Epithelial cell of proximal tubule (primary cell): ENCODE measurements at places on chromosomes 5 and 9.

- no peak for DNase-seq
Observed at GRCh38 chr5:113255105-113255504, 179.7 kb downstream of the TSSK1B start.

- DNase-seq: no peak
Observed at GRCh38 chr9:89613912-89614892, 9.4 kb downstream of the GADD45G start.

DNA sequence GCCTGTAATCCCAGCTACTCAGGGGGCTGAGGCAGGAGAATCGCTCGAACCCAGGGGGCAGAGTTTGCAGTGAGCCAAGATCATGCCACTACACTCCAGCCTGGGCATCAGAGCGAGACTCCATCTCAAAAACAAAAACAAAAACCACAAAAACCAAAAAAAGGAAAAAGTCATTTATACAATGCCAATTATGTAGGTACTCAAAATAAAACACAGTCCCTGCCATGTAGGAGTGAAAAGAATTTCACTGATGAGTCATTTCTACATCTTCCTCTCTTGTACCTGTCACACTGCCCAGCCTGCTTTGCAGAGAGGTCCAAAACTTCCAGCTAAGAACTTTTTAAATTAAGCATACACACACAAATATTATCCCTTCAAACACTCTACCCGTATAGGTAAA, 215.8 kb downstream of the EPB41L4A start:
- DNase-seq: no peak

DNA sequence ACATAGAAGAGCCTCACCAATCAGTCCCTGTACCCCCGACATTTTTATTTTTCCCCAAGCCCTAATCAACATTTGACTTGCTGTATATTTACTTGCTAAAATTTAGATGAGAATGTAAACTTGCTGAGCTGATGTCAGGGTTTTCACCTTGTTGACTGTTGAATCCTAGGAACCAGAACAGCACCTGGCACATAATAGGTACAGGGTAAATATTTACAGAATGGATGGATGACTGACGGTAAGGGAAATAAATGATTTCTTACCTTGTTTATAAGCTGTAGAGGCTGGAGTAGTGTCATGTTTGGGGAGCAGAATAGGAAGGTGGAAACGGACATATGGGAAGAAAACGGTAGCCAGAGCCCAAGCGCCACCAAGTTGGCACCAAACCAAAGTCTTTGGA, 107.0 kb upstream of the NUDT12 start:
- no peak for DNase-seq

DNA sequence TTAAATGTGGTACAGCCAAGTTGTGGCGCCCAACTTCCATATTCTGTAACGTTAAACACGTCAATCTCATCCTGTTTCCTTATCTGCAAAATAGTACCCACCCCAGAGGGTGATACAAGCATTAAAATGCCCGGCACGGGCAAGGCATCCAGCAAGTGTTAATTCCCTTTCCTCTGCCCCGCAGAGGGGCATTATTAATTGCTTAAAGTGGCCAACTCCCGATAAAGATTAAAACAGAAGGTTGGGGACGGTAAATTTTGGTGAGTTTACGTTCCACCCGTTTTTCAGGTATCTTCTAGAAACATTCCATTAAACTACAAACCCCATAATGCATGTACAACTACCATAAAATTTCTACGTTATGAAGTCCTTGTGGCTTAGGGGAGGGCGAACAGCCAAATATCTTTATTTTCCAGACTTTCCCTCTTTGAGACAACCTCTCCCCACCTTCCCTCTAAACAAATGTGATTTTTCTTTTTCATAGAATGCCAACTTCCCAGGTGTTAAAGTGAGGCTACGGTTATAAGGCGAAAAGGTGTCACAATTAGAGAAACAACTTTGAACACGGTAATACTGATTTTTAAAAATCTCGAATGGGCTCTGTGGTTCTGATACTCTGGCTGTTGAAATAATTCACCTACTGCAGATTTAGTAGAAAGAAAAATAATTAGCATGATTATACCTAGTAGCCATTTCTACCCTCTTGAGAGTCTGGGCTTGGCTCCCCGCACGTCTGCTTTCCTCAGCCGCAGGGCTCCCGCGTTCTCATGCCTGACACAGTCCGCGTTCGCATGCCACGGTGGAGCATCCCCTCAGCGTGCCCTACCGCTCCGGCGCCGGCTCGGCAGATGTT, 1.2 kb upstream of the GPBP1 start:
- no peak for DNase-seq

- no peak for DNase-seq
Observed at GRCh38 chr9:2343756-2344155, 277.8 kb upstream of the VLDLR start.

DNA sequence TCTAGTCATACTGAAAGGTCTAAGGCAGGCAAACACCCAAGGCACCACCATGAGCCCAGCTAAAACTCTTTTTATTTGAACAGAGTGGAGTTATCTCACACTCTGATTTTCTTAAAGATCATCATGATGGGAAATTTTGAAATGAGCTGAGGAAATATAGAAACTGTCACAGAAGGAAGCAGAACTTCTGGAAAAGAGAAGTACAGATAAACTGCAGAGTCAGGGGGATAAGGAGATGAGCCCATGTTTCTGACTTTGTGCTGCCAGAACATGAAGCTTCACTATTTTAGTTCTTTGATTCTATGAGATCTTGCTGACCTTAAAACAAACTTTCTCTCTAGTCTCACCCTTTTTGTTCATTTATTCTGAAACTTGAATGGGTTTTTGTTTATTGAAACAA, 406.5 kb upstream of the EDIL3 start:
- no peak for DNase-seq

GRCh38 chr5:30279237-30279636, 914.2 kb upstream of the CDH6 start:
- DNase-seq: peak; percentile 3

DNA sequence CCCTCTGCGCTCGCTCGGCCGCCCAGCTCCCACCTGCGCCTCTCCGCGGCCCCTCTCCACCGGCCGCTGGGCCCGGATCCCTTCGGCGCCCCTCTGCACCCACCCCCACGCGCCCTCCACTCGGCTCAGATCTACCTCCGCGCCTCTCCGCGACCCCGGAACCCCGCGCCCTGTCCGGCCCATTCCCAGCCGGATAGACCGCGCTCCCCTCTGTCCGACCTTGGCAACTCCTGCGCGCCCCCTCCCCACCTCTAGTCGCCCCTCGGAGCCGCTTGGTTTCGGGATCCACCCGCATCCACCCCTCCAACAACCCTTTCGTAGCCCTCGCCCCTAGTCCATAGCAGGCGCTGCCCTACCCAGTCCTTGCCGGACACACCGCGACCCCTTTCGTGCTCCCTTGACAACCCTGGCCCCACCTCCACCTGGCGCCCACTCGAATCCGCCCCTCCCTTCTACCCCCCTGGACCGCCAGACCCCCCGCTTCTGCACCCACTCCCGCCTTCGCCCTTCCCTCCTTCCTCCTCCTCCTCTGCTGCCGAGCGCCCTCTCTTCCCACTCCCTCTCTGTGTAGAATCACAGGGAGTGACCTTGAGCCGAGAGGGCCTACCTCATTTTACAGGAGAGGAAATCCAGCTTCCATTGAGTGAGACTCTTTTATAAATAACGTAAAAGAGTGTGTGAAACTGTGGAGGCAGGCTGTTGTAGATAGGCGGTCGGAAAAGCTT, 525 bp upstream of the AK3 start:
- no peak for DNase-seq

DNA sequence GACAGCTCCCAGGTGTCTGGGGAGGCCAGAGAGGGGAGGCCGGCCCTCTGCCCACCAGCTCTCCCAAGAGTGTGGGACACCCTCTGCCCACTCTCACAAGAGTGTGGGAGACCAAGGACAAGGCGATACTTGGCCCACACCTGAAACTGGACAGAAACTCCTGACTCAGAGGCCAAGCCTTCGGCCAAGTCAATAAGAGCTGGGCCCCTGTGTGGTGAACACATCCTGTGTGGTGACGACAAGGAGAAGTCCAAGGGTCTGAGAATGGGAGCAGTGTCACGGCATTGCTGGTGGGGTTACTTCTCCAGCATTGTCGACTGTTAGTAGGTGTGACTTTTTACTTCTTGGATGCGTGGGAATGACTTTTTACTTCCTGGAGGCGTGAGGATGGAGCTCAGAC, 14.6 kb upstream of the F2RL1 start:
- no peak for DNase-seq

DNA sequence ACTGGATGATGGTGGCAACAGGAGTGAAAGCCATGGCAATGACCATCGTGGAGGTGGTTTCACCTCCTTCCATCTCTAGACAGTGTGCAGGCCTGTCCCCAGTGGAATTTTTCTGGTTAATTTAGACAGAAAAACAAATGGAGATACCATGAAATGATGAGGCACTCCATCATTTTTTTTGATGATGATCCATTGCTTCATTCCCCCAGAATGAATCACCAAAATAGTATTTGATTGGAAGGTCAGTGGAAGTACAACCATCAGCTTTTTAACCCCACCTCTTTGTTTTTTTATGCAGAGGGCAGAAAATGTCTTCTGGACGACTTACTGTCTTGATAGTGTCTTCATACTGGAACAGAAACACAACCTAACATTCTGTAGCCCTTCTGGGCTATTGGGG, 42.6 kb upstream of the ADRA1B start:
- DNase-seq: no peak

GRCh38 chr5:147348046-147348445, 113.2 kb downstream of the STK32A start:
- no peak for DNase-seq

- no peak for DNase-seq
Observed at GRCh38 chr5:172424111-172424490, 30.2 kb downstream of the SH3PXD2B start.

- DNase-seq: no peak
Observed at GRCh38 chr5:172770374-172770674, 671 bp downstream of the DUSP1 start.

GRCh38 chr5:153919161-153919560, 119.5 kb downstream of the FAM114A2 start:
- no peak for DNase-seq

GRCh38 chr5:178284093-178284675, 51.6 kb upstream of the PHYKPL start:
- no peak for DNase-seq

DNA sequence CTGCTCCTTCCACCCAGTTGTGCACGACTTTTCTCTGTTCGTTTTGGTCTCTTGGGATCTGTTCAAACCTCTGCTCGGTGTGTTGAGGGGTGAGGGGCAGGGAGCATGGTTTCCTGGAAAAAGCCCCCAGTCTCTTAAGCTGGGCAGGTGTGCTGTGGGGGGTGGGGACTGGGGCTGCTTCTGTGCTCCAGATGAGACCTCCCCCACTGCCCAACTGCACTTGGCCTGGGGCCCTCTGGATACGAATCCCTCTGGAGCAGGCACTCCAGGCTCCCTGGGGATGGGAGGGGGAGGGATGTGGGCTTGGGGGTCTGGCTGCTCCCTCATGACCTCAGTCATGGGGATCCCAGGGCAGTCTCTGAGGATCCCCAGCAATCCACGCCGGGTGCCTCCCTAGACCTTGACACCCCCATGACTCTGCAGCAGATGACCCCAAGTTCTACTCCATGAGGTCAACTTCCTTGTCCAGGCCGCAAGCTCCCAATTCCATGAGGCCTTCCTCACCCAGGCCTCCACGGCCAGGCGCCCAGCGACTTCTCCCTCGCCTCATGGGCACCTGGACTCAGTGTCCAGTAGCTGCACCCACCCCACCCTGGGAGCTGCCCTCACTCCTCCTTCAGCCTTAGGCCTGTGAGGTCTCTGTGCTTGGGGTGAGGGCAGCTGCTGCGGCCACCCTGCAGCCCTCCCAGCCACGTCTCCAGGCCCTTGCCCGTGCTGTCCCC, 5.9 kb upstream of the AHRR start:
- DNase-seq: no peak

DNA sequence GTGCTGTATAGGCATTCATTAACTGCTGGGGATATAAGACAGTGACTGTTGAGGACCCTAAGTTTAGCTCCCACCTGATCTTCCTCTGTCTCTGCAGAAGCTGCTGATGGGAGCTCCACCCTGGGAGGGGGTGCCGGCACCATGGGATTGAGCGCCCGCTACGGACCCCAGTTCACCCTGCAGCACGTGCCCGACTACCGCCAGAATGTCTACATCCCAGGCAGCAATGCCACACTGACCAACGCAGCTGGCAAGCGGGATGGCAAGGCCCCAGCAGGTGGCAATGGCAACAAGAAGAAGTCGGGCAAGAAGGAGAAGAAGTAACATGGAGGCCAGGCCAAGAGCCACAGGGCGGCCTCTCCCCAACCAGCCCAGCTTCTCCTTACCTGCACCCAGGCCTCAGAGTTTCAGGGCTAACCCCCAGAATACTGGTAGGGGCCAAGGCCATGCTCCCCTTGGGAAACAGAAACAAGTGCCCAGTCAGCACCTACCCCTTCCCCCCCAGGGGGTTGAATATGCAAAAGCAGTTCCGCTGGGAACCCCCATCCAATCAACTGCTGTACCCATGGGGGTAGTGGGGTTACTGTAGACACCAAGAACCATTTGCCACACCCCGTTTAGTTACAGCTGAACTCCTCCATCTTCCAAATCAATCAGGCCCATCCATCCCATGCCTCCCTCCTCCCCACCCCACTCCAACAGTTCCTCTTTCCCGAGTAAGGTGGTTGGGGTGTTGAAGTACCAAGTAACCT, 22.1 kb downstream of the PCDHGC5 start:
- no peak for DNase-seq

DNA sequence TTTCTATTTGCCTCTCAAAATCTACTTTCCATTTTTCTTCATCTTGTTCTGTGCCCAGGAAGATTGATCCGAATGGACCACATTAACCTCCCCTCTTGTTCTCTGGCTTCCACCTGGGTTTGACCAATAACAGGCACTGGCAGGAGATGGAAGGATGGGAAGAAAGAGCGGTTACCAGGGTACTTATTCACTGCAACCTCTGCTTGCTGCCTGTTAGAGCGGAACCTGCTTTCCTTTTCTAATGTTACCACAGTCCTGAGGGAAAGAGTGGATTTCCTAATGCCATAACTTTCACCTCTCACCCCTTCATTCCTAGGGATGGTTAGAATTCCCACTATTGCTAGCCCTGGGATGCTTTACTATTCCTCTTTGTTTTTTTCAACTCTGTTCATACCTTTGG, 262.1 kb downstream of the RFX3 start:
- DNase-seq: no peak

DNA sequence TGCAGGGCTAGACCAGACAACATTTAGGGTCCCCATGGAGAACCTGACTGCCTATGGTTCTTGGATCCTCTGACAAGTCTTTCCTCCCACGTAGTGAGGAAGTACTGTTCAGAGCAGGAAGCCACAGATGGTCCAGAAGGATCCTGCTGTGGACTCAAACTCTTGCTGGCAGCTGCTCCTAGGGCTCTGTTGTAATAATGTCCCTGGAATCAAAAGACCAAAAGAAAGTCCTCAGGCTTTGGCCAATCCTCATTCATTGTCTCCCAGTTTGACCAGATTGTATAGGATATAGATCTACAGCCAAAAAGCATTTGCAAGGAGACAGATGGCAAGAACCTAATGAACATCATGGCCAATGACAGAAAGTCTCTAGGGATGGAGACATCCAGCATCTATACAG, 53.9 kb downstream of the SEMA6A start:
- DNase-seq: no peak

DNA sequence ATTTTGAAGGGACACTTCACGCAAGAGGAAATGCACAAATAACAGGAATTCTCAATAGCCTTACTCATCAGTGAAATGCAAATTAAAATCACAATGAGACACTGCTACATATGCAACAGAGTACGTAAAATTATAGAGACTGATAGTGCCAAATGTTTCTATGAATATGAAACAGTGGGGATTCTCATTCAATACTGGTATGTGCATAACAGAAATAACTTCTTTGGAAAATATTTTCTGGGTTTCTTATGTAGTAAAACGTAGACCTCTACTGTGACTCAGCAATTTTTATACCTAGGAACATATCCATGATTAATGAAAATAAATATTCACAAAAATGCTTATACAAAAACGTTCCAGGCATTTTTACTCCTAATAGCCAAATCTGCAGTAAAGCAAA, 1625.2 kb downstream of the MAT2B start:
- DNase-seq: no peak
